T-helper 2 cell (primary cell): ENCODE measurements at places on chromosomes 3 and 15.

- no peak for DNase-seq
These were observed 165.0 kb downstream of the RSL24D1 start for GRCh38 chr15:55031727-55032126.

- DNase-seq = no peak
These were observed 120.7 kb upstream of the LINGO1 start for GRCh38 chr15:77753281-77753873.

GRCh38 chr15:49814709-49815108 is 193.9 kb downstream of the DTWD1 start:
- peak; percentile 24 for DNase-seq

GRCh38 chr3:113153499-113154107 is 57.8 kb upstream of the BOC start:
- DNase-seq = no peak

- no peak for DNase-seq
These were observed 42.9 kb downstream of the IGSF11 start for GRCh38 chr3:118991775-118992174.

DNA sequence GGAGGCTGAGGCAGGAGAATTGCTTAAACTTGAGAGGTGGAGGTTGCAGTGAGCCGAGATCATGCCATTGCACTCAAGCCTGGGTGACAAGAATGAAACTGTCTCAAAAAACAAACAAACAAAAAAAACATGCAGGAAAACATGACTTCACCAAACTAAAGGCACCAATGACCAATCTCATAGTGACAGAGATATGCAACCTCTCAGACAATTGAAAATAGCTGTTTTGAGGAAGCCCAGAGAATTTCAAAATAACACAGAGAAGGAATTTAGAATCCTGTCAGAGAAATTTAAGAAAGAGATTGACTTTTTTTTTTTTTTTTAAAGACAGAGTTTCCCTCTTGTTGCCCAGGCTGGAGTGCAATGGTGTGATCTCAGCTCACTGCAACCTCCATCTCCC is 26.1 kb downstream of the NCBP2 start:
- DNase-seq = no peak
